Activated CD4-positive, alpha-beta T cell treated with anti-CD3 and anti-CD28 coated beads, Interleukin-2, amount 50 U/mL, for 4 hours (primary cell): ENCODE measurements at places on chromosomes 5 and 9.

GRCh38 chr9:85445887-85446286 lies 295.9 kb downstream of the AGTPBP1 start:
- DNase-seq = no peak

DNA sequence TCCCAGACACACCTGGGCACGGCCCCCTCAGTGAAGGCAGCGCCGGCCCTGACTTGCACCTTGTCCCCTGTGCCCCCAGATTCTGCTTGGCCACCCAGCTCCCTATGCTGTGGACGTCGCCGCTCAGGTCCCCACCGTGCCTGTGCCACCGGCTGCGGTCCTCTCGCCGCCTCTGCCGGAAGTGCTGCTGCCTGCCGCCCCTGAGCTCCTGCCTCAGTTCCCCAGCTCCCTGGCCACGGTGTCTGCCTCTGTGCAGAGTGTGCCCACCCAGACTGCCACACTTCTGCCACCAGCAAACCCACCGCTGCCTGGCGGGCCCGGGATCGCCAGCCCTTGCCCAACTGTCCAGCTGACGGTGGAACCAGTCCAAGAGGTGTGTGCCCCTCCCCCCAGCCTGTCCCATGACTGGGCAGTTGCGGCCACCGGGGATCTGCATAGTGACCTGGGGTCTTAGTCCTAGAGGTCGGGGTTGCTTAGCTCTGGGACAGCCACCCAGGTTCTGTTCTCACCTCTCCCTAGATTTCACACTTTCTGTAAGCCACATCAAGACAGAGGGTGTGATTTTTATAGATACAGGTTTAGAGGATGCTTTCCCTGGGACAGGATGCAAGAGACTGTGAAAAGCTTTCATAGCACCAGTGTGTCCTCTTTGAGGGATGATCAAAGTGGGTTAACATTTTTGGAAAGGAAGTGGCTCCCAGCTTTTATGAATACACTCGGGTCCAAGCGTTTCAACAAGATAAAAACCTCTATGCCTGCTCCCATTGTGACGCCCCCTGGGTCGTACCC lies 78.0 kb downstream of the WNK2 start:
- DNase-seq = no peak

DNA sequence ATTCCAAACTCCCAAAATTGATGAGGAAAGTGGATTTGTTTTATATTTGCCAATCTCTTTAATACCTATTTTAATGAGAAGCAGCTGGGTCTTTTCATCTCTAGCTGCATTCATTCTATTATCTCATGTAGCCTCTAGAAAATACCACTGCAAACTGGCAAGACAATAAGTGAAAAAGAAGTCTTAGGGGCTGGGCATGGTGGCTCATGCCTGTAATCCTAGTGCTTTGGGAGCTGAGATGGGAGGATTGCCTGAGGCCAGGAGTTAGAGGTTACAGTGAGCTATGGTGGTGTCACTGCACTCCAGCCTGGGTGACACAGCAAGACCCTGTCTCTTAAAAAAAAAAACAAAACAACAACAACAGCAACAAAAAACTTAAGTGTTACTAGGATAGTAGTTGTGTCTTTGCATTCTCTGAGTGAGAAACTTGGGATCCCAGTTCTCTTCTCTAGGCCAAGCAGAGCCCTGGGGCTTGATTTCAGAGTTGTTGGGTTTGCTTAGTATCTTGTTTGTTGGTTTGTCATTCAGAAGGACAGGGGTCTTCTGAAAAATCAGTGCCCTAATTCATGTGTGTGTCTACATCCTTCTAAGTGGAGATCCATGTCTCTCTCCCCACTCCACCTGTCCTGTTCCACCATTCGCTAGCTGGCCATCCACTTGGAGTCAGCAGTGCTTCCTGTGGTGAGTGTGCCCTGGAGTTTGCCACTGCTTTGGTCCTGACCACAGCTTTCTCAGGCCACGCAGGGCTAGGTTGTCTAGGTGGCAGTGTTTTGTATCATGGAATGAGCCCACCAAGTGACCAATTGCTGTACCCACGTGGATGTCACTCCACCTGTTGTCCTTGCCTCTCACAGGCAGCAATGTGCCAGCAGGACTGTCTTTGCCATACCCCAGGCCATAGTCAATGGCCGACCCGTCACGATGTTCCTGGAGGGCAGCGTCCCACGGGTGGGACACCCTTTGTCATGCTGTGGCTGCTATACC lies 19.5 kb downstream of the MARCHF6 start:
- no peak for DNase-seq

DNA sequence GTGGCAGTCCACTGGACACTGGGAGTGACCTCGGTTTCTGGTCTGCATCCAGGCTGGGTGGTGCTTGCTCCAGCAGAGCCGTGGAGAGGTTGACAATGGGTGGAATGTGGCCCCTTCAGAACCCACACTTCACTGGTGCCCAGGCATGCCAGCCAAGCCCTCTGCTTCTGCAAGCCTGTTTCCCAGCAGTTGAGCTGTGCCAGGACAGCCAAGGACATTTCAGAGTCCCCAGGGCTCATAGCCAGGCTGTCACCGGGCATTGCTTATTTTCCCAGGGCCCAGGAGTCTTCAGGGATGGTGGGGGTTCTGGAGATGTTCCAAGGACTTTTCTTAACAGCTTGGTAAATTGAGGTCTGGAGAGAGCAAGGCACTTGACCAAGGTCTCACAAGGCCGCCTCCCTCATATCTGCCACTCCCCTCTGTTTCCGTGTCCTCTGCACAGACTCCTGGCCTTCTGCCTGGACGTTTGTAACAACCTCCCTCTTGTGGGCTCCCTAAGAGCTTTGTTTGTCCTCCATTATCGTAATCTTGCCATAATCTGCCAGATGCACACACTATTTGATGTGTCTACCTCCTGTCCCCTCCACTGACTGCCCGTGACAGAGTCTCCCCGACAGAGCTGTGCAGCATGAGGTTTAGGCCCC lies 3.8 kb upstream of the NDST1 start:
- DNase-seq = no peak

- DNase-seq = peak; percentile 71
These were observed 44.0 kb upstream of the NCS1 start for GRCh38 chr9:130128251-130128650.

- no peak for DNase-seq
These were observed 174.9 kb downstream of the RAPGEF6 start for GRCh38 chr5:131460133-131460532.

DNA sequence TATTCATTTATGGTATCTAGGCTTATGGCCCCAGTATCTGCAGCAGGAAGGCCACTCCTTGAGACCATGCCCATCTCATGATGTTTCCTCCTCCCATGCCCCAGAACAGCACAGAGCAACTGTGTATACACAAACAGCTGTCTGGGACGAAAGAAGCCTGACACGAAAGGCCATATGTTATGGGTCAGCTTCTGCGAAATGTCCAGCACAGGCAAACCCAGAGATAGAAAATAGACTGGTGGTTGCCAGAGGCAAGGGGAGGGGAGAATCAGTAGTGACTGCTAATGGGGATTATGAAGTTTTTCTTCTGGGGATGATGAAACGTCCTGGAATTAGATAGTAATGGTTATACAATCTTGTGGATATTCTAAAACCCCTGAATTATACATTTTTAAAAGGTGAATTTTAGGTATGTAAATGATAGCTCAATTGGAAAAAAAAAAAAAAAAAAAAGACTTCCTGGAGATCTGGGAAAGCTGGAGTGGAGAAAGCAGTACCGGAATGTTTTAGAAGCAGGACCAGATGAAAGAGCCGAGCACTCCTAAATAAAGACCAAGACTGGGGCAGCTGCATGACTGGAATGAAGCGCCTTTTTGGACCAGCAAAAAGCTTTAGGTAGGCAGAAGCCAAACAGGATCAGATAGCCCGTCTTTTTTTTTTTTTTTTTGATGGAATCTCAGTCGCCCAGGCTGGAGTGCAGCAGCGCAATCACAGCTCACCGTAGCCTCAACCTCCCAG lies 29.2 kb downstream of the PCDHGC5 start:
- no peak for DNase-seq

GRCh38 chr9:20209391-20210340 lies 412.6 kb downstream of the MLLT3 start:
- DNase-seq = peak; percentile 28
